ENCODE measurements at places on chromosomes 12 and 14.
A peak's percentile ranks its signal among the peaks of the same experiment; 100 is the strongest.

DNA sequence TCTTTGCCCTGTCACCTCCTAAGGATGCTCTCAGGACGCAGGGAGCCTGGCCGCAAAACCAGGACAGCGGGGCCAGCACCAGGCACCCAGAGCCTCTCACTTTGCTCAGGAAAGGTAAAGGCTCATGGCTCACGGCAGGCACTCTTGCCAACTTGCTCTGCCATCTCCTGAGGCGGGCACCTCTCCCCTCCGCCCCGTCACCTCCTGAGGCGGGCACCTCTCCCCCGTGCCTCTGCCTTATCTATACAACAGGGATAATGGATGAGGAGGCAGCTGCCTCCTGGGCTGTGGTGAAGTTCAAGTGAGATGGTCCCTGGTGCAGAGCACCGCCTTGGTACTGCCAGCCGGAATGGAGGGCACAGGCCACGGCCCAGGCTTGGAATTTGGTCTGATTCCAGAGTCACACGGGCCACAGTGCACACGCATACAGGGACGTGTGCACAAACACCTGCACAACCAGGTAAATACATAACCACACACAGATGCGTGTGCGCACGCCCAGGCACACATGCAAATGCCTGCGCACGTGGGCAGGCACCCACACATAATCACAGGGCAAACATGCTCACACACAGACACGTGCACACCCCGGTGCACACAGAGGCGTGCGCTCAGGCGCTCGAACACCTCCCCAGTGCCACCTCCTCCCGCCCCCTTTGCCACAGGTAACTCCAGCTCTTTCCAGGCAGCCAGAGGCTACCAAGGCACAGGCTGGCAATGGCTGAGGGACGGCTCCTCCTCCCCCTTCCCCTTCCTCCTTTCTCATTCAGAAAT, 11.6 kb downstream of the DEGS2 start:
- no peak for DNase-seq

DNA sequence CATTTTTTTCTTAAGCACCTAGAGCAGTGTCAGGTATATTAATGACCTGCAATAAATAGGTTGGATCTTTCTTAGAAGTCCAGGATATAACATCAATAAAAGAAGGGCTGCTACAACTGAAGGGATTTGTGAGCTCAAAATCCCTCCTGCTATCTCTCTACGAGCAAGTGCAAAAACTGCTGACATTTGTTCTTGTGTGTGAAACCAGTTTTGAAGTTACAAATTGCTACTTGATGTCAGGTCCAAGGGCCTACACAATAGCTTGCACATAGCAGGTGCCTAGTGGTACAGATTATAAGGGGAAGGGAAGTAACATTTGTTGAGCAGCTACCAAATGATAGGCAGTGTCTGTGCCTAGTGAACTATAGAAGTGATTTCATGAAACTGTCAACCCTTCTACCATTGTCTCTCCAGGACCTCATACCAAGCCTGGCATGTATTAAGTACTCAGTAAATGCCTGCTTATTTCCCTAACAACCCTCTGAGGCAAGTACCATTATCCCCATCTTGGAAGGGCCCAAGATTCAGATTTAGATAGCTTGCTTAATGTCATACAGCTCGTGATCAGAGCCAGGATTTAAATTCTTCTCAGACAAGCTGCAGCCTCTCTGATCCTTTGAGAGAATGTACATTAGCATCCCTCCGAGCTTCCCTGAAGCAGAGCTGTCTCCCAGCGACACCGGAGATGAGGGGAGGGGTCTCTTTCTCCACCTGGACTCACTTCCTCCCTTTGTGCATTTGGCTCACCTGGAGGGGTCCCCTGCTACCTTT, 300.3 kb downstream of the ZFP36L1 start:
- DNase-seq = no peak

DNA sequence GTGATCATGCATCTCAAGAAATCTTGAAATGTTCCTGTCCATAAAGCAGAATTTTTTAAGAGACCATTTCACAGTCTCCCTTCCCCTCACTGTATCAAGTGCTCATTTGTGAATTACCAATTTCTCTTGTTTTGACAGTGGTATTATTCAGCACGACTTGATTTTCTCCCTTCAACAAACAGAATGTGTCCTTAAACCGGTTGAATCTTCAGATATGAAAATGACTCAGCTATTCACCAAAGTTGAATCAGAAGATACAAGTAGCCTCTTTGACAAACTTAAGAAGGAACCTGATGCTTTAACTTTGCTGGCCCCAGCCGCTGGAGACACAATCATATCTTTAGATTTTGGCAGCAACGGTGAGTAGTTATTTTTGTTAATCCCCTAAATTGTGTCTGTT, 25.5 kb upstream of the SNAPC1 start:
- DNase-seq = no peak

GRCh38 chr12:3961591-3961990, 88.4 kb upstream of the PARP11 start:
- no peak for DNase-seq

DNA sequence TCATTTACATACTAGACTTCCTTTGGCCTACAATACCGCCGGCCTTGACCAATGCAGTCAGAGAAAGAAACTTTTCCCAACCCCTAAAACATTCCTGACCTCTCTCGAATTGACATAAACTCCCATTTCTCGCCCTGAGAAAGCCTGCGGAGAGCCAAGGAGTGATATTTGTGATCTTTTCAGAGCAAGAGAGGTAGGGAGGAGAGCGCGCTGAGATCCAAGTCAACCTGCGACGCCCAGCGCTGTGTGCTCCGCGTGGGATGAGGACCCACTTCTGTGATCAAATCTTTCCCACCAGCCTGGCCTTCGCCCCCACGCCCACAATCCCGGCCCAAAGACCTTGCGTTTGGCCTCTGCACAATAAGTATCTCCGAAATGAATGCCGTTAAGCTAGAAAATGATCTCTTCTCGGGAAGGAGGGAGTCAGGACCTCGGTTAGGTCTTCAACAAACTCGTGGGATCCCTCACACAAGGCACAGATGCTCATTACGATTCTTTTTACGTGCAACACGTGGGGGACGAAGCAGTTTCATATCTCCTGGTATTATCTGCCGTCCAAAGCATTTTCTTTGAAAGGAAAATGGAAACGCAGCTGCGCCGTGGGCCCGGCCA, 6.3 kb upstream of the NPAS3 start:
- DNase-seq = no peak

DNA sequence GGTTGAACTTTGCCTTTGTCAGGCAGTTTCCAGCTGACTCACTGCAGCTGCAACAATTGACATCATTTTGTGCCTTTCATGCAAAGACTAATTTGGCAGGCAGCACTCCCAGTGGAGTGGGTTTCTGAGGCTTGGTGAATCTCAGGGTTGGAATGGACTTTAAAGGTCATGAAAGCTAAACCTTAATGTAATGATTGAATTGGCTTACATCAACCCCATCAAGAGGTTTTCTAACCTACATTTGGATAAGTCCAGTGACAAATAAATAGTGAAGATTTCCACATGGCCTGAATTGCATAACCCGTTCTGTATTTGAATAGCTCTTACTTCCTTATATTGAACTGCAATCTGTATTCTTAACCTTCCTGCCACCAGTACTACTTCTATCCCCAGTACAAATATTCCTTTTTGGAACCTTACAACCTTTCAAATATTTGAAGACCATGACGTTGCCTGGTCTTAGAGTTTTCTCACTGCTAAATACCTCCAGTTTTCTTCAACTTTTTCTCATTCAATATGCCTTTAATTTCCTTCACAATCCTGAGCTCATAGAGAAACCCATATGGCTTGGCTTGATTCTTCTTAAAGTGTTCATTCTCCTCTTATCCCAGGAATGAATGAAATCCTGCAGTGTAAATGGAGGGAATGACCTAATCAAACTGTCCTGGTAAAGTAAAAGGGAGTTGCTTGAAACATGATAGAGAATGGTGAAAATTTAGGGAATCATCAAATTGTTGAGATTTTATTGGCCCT, 168.1 kb upstream of the NOVA1 start:
- peak; percentile 88 for DNase-seq

- DNase-seq = no peak
These were observed 979.0 kb downstream of the TMTC2 start for GRCh38 chr12:83665634-83666218.

- no peak for DNase-seq
These were observed 22.7 kb upstream of the DHRS2 start for GRCh38 chr14:23613242-23614070.

DNA sequence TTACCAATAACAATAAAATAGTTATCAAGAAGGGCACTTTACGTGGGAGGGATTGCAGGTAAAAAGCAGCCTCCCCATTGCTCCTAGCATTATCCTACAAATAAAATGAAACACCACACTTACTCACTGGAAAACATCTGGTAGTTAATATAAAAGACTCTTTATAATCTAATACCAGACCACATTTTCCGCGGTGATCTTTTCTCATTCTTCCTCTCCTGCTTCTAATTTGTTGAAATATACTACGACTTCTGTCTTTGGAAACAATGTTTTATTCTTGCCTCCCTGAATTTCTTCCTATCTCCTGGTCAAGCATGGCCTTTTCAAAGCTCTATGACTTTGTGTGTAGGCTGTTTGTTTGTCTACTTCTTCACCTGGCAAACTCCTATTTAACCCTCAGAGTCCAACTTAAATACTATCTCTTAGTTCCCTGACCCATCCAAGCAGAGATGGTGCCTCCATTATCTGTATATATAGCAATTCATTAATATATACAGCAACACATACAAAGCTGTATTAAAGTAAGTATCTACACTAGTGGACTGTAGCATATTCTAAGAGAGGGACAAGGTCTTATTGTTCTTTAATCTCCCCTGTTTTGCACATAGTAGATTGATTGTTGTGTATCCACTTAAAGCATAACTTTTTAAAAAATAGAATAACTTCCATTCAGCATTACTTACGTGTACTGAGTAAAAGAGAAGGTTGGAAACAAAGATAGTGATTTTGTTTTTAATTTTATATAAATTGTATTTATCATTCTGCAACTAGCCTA, 228.3 kb downstream of the CEP128 start:
- DNase-seq = no peak

DNA sequence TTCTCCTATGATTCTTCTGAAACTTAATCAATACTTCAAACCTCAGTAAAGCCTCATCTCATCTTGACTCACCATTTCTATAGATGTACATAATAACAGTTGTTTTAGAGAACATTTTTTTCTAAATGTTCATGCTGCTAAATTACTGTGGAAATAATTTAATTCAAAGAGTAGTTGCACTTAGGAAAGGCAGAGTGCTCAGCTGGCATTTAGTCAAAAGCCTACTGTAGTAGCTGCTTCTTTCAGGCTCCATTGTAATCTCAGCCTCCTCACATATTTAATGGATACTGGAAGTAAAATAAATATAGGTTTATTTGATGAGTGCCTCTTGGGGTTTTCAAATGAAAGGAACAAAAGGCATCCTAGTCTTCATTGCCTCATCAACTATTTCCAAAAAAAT, 325.0 kb downstream of the CCER1 start:
- DNase-seq = no peak

- no peak for DNase-seq
These were observed 58.6 kb upstream of the MYF6 start for GRCh38 chr12:80648881-80649280.

DNA sequence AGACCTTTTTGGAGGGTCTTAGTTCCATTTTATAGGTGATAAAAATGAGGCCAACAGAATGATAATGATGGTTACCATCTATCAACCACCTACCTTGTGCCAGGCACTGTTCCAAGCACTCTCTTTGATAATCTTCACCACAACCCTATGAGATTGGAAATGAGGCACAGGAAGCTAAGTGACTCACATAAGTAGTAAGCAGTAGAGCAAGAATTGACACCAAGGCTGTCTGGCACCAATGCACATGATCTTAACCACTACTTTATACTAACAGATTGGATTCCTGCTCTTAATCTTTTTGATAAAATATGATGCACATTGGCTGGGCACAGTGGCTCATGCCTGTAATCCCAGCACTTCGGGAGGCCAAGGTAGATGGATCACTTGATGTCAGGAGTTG, 91.4 kb downstream of the DRAM1 start:
- no peak for DNase-seq

DNA sequence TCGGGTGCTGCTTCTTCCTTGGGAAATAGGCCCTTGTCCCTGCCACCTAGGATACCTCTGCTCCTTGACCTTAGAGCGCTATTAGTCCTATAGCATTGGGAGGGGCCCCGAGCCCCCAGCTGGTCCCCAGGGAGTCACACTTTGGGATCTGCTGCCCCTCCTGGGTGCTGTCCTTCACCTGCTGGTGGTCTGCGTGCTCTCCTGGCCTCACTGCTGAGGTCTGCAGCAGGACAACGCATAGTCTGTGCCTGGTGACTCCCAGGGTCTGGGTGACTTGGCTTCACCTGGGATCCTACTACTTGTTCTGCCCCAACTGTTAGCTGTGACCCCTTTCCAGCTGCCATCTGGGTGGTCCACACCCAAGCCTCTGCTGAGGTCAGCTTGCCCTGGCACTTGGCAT, 8.8 kb downstream of the TCL1B start:
- no peak for DNase-seq

GRCh38 chr12:42564556-42564955, 25.0 kb downstream of the PRICKLE1 start:
- no peak for DNase-seq

GRCh38 chr12:116538076-116538591, 21.0 kb upstream of the MAP1LC3B2 start:
- no peak for DNase-seq

- DNase-seq = no peak
These were observed 14.8 kb upstream of the C12orf75 start for GRCh38 chr12:105315726-105316125.

- no peak for DNase-seq
These were observed 246.4 kb downstream of the CACNA1C start for GRCh38 chr12:2299206-2299605.

DNA sequence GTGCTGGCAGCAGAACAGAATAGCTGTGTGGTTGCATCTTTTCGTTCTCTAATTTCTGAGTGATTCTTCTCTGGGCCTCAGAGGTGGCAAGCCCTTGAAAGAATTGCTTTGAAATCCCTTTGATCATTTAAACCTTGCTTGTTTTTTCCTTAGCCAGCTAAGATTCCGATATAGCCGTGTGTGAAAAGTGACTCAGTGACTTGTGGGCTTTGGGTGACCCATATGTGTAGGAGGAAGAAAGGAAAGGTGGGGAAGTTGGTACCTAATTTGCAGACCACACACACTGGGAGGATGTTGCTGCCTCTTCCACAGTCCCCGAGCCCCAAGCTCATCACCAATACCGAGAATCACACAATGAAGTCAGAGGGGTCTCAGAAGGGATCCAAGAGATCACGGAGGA, 18.8 kb downstream of the SLC24A4 start:
- no peak for DNase-seq

- no peak for DNase-seq
These were observed 65.5 kb downstream of the FBXO33 start for GRCh38 chr14:39366460-39367386.

GRCh38 chr14:79740066-79740601, 471.2 kb downstream of the DIO2 start:
- no peak for DNase-seq

DNA sequence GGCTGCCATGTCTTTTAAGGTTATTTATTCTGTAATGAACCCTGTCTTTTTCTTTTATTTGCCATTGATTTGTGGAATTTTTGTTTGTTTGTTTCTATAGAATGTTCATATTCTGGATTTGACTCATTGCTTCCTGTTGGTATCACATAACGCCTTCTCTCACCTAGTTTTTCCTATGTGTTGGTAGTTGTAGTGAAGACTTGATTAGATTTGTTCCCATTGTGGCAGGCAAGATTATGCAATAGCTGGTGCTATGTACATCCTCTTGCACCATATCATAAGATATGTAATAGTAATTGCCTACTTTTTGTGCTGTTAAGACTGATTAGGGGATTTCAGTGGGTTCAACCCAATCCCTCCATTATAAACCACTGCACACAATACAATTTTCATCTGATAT, 3.9 kb upstream of the KRT6B start:
- no peak for DNase-seq
